Omental fat pad (tissue), 4 donors: ENCODE measurements at places on chromosomes 3 and 15. TPM values are rescaled to one million over a fixed set of nuclear protein-coding genes. Genes with fewer than 3 reads are reported as not detected.

ZNF80 gene
- total RNA-seq: 0.24 TPM

MOBP gene
- not detected for total RNA-seq

IL20RB gene
- 1.2 TPM for total RNA-seq

LIPC gene
- total RNA-seq: 0.46 TPM

DNAJA4 gene
- total RNA-seq: 21.8 TPM

ZIC4 gene
- total RNA-seq: not detected

SLC12A1 gene
- not detected for total RNA-seq

LRRN1 gene
- 4.7 TPM for total RNA-seq

CHRD gene
- 12.2 TPM for total RNA-seq

VILL gene
- 15.0 TPM for total RNA-seq

TF gene
- 17.0 TPM for total RNA-seq

SCN5A gene
- not detected for total RNA-seq

UNC45A gene
- total RNA-seq: 50.3 TPM

CELF6 gene
- total RNA-seq: 4.9 TPM

SERINC4 gene
- not detected for total RNA-seq

ABHD10 gene
- 27.4 TPM for total RNA-seq

CATSPER2 gene
- total RNA-seq: 3.2 TPM

DPPA4 gene
- total RNA-seq: not detected

ZNF639 gene
- 39.7 TPM for total RNA-seq

PRRT3 gene
- total RNA-seq: 1.2 TPM
